NCI-H2029 (cell line): ENCODE measurements at places on chromosomes 5 and 9.

DNA sequence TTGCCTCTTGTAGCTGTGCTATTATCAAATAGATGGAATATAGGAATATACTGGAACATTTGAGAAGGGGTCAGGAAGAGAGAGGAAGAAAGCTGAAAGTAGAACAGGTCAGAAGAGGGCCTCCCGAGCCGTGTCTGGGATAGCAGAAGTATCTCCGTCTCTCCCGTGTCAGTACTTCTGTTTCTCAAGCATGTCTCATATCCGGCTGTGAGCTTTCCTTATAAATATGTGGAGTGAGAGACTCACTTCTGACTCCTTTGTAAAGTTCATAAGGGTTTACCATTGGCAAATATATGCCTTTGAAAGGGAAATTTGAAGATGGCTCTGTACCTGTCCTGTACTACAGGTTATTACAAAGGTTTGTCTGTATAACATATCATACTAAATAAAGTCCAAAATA is 50.3 kb downstream of the MOCS2 start:
- DNase-seq, result no peak

DNA sequence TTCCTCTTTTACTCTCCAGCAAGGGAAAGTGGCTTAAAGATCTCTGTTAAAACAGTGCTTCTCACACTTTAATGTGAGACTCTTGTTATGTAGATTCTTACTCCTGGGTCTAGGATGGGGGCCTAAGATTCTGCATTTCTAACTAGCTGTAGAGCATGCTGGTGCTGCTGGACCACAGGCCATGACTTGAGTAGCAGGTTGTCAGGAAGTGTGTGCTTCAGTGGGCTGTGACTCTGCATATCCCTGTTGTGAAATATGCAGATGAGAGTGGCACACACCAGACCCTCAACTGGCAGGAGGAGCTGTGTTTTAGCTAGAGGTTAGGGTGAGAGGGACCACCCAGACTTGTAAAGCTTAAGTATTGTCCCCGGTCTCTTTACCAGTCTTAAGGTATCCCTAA is 191.1 kb upstream of the DMRT1 start:
- DNase-seq, result no peak

- no peak for DNase-seq
These were observed 173.7 kb downstream of the RMI1 start for GRCh38 chr9:84154320-84154719.

DNA sequence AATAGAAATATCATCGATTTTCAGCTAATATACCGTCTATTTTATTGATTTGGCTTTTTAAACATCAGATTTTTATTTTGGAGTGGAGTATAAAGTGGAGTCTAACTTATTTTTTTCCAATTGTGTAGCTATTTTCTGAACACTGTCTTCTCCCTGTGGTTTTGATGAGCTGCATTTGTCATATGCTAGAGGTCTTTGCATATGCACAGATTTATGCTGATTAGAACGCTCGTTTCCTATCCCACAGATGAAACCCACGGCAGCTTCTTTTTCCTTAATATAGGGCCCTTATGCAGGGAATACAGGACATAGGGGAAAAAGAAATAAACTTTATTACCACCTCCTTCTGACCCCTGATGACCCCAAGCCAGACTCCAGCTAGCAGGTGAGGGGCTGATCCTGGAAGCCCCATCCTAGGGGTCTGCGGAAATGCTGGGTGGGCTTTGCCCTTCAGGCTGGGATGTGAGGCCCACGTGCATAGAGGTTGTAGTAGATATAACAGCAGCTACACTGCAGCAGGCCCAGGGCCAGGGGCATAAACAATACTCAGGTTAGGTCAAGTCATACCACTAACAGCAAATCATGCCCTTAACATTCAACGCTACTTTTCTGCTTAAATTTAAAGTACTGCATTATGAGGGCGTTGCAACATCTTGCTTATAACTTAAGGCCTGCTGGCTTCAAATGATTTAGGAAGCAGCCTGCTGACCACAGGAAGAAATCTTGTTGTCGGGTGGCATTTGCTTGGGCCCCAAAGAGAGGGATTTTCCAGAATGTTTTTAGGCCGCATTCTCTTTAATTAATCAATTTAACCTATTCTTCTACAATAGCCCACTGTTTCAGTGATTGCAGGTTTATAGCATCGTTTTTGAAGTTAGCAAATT is 28.5 kb downstream of the MVB12B start:
- DNase-seq, result no peak

DNA sequence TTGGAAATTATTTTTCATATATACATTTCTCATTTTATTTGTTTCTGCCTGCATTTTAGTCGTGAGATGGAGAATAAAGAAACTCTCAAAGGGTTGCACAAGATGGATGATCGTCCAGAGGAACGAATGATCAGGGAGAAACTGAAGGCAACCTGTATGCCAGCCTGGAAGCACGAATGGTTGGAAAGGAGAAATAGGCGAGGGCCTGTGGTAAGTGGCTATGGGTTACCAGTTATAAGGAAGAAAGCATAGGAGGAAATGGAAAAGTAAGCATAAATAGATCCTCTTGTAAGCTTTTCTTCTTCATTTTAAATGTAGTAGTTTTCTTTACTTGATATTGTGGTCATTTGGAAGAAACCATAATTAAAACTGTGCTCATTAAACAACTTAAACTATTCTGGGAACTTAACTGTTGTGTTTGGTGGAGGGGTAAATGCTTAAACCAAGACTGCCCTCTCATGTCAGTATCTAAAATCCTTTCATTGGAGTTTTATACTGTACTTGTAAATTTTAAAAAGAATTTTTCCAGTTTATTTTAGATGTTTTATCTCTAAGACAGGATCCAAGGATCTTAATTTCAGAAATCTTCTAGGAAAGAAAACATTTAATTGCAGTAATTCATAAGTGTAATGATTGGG is 41.3 kb downstream of the MAP3K1 start:
- no peak for DNase-seq
